Mesothelial cell of epicardium (in vitro differentiated cells): ENCODE measurements at places on chromosomes 7 and 10.

- no peak for DNase-seq
Observed at GRCh38 chr10:76209135-76209534, 777.7 kb downstream of the LRMDA start.

- DNase-seq, result no peak
Observed at GRCh38 chr7:30929686-30930085, 18.0 kb downstream of the AQP1 start.

GRCh38 chr10:92284112-92284704 is 6.7 kb downstream of the CPEB3 start:
- no peak for DNase-seq

DNA sequence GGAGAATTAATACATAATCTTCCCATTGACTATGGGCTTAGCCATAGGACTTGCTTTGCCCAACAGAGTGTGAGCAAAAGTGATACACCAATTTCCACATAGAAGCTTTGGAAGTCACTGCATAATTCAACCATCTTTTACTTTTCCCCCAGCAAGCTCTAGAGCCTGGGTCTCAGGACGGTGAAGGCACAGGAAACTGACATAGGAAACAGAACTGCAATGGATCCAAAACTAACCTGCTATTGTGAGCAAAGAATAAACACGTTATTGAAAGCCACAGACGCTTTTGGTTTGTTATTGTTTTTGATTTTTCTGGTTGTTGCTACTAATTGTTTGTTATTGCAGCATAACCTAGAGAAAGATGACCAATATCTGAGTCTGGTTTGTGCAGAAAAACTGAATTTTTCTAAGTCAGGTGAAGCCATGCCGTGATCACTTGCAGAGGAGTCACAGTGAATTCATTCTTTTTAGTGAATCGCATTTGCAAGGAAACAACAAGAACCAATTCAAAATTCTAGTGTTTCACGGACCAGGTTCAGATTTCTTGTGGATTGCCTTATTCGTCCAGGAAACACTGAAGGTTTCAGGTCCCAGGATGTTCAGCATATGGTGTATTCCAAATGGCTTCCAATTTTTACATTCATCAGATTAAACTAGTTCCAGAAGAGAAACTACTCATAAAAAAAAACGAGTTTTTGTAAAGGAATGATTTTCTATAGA is 52.8 kb downstream of the CUBN start:
- DNase-seq, result no peak

GRCh38 chr10:51092402-51092801 is 18.1 kb downstream of the PRKG1 start:
- no peak for DNase-seq

- no peak for DNase-seq
Observed at GRCh38 chr10:72261784-72262404, 11.8 kb upstream of the DDIT4 start.

DNA sequence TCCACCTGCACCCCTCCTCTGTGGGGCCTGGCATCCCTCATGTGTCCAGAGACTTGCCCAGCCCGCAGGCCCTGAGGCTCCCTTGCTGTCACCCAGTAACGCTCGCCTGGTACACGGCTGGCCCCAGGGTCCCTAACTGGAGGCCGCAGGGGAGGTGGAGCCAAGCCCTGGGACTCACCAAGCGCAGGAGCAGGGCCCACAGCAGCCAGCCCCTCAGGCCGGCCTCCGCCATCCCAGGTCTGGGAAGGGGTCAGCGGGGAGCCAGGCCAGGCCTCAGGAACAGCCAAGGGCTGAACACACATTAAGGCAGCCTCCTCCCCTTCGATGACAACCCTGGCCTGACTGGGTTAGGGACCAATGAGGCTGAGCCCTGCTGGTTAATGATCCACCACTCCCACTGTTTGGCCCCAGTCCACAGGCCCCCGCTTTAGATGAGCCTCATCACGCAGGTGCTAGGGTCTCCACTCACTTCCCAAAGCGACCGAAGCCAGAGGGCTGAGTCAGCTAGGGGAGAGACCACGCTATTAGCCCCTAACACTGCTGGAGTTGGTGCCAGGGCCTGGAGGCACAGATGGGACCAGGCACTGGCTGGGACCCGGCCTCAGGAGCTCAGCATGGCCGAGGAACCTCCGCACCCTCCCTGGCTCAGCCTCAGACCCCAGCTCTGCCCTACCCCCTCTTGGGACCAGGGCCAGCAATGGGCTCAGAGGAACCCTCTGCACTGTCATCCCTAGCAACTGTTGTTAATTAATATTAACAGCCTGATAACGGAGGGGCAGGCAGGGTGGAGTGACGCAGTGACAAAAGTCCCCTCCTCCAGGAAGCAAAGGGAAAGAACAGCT is at the start of gene NPC1L1:
NPC1L1 (minus strand) TSS at position 303 of the 842 bp plus-strand sequence; CDS start at position 232, 71 bp downstream.
- DNase-seq, result no peak

DNA sequence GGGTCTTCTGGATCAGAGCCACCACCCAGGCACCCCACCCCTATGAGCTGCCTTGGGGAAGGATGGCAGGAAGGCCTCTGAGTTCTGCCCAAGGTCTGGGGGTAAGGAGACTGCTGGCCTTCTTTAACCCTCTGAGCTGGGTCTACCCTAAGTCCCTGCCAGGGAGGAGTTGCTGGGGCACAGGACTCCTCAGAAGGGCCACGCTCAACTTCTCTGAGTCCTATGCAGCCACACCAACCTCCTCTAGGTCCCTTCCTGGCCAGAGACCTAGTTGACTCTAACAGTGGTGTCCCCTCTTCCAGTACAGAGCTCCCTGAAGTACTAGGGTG is 2.6 kb upstream of the NEURL1 start:
- DNase-seq, result no peak

GRCh38 chr7:1920266-1920681 is 250.2 kb downstream of the ELFN1 start:
- DNase-seq, result no peak

DNA sequence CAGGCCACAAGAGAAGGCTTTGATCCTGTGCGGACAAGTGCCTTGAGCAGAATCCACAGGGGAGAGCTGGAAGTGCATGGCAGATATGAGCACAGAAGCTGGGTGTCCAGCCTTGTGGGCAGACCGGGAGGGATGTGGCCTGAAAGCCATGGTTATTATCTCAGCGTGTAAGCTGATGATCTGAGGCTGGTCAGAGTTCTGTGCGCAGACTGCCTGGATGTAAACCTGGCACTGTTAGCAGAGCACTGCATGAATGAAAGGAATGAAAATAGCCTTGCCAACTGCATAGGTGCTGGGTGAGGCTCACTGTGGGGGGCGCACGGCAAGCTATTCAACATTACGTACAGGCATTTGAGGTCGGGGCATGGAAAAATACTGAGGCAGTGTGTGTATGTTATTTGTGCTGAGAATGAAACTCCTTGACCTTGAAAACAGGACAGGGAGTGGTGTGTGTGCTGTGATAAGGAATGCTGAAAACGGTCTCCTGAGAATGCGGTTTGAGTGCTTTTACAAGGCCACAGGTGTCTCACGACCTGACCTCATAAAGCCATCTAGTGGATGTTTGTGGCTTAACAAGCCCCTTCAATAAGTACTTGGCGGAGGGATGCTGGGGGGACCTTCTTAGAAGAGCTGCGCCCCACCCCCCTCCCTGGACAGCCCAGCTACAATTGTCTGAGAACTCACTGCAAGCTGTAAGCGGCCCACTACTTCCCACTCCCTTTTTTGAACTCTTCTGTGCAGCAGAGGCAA is 18.7 kb downstream of the AKR1C1 start:
- DNase-seq, result no peak

DNA sequence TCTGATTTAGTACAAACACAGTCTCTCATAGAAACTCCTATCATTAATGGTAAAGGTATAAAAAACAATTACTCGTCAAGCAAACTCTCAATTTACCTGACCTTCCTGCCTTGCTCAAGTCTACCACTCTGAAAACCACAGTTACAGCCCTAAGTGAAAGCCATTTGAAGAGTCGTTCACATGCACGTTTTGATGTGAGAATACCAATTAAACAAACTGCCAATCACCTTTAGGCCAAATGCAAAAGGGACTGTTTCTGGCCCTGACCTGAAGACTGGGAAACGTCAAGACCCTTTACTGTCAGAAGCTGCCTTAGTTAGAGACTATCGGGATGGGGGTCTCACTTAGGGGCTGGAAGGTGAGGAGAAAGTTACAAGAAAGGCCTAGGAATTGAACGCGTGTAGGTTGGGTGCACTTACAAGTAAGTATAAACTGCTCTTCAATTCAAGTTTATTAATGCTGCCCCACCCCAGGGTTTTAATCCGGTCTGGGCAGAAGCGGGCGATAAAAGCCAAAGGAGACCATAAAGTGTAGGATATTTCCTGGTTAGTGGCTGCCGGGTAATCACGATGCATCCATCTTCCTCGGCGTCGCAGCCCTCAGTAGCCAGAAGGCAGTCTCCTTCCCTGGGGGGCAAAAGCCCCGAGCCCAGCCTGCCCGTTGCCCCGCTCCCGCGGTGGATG is 935 bp downstream of the TM9SF3 start:
- DNase-seq, result no peak

DNA sequence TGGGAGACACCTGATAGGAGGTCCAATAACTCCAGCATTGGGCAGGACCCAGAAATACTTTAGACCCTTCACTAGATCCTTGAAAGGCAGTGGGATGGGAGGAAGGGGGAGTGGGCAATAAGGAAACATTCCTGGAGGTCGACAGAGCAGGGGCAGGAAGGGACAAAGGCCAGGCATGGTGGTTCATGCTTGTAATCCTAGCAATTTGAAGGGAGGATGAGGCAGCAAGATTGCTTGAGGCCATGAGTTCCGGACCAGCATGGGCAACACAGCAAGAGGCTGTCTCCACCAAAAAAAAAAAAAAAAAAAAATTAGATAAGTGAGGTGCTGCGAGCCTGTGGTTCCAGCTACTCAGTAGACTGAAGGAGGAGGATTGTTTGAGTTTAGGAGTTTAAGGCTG is 134.9 kb downstream of the JCAD start:
- DNase-seq, result no peak

- no peak for DNase-seq
Observed at GRCh38 chr10:63414481-63415260, 51.1 kb downstream of the JMJD1C start.

DNA sequence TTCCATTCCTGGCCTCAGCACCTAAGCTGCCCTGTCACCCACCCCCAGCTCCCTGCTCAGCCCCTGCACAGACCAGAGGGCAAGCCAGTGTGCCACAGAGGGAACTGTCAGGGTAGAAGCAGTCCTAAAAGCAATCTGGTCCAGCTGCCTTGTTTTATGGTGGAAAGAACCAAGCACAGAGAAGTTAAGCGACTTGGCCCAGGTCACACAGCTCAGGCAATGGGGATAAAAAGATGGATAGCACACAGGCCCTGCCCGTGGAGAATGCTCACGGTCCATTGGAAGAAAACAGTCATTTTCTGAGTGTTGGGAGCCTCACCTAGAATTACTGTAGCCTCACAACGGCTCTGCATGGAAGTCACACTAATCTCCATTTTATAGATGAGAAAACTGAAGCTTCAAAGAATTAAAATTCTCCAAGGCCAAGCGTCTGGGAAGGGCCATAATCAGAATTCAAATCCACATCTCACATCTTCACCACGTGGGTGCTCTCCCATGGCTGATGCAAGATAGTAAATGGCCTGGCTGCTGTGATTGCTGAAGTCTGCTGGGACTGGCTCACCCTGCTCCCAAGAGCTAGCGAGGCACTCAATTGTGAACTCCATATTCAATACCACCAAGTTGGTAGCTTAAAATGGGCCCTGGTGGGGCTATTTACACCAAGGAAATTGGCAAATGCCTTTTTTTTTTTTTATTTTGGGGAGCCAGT is 26.8 kb downstream of the C10orf105 start:
- no peak for DNase-seq

GRCh38 chr7:79531905-79532664 is 78.6 kb upstream of the MAGI2 start:
- no peak for DNase-seq

GRCh38 chr10:116444527-116445142 is 17.0 kb downstream of the PNLIPRP3 start:
- no peak for DNase-seq

GRCh38 chr10:31578181-31578852 is 259.3 kb downstream of the ZEB1 start:
- DNase-seq, result no peak

DNA sequence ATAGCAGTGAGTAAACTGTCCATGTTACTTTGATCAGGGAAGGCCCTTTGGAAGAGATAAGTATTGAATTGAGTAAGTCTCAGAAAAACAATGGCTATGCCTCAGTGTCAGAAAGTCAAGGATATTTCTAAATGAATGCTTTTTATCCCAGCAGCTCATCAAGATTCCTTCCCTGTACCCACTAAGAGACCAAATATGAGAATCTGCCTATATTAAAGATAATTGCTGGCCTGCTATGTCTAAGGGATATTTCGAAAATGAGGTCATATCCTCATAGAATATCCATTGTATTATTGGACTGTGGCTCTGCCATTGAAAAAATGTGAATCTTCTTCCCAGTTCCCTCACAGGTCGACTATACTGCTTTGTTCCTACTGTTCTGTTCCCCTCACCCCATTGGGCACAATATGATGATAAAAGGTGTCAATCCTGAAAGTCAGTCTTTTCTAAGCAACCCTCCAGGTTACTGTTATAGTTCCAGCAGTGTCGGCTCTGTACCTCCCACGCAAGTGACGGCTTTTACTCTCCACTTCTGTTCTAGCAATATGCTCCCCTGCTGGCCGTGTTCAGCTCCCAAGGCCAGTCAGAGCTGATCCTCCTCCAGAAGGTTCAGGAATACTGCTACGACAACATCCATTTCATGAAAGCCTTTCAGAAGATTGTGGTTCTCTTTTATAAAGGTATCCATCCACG is 51.7 kb downstream of the BZW2 start:
- no peak for DNase-seq

DNA sequence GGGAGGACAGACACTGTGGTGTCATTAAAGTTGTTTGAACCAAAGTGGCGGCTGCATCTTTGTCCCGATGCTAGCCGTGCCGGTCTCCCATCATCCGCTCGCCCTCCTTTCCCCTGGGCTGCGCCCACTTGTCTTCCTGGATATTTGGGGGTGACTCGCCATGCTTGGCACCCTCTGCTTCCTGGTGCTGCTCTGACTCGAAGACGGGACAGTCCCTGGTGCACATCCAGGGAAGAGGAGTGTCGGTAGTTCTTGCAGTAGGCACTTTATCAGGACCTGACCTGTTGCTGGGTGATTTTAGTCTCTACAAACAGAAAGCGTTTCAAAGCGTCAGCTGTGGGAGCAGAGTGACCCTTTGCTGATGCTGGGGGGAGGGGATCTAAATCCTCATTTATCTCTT is 68.3 kb upstream of the DNAJB6 start:
- DNase-seq, result no peak

- DNase-seq, result no peak
Observed at GRCh38 chr10:78433766-78434535, 400.3 kb downstream of the RPS24 start.

DNA sequence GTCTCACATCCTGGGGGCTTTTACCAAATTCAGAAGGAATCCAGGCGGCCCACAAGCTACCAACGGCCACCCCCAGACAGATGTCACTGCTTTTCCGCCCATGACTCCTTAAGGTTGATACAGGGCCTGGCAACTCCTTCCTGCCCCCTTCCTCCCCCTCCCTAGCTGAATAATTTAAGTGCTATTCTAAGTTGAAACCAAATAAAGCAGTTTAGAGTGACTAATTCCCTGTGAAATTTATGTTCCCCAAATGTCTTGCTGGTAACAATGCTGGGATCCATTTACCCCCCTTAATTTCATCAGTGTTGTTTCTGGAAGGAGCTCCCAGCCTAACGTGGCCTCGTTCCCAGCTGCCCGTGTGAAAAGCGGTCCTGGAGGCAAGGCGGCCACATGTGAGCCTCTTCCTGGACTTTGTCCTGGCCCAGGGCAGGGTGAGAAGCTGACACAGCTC is 109.6 kb downstream of the TMEM130 start:
- no peak for DNase-seq
